ENCODE measurements at places on chromosomes 6 and 20.
A peak's percentile ranks its signal among the peaks of the same experiment; 100 is the strongest.

- peak; percentile 63 for DNase-seq
Observed at GRCh38 chr6:156395276-156395675, 381.9 kb upstream of the ARID1B start.

- no peak for DNase-seq
Observed at GRCh38 chr20:21681922-21682318, 23.5 kb upstream of the PAX1 start.

DNA sequence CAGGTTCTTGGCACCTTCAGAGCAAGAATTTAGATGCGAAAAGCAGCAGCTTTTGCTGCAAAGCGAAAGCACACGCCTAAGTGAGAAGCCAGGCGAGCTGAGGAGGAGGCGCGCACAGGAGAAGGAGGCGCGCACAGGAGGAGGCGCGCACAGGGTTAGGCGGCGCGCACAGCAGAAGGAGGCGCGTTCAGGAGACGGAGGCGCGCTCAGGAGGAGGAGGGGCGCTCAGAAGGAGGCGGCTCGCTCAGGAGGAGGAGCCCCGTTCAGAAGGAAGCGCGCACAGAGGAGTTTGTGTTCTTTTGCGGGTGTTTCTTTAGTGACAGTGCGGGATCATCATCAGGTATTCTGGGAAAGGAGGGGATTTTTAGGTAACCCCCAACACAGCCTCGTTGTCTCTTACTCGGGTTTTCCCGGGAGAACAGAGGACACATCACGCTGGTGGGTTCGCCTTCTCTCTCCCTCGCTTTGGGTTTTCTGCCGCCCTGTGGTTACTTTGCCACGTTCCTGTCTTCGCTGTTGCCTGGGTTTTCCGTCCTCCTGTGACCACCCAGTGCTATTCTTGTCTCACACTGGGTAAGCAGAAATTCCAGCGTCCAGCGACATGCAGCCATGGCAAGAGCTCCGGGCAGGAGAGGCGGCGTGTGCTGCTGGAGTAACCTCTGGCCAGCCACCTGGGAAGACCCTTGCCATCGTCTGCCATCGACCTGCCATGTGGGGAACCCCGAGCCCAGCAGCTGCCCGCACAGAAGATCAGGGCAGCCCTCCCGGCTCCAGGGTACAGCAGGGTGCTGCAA is 47.0 kb downstream of the WDR27 start:
- DNase-seq = peak; percentile 72

- no peak for DNase-seq
Observed at GRCh38 chr20:10249822-10250221, 31.2 kb downstream of the SNAP25 start.

DNA sequence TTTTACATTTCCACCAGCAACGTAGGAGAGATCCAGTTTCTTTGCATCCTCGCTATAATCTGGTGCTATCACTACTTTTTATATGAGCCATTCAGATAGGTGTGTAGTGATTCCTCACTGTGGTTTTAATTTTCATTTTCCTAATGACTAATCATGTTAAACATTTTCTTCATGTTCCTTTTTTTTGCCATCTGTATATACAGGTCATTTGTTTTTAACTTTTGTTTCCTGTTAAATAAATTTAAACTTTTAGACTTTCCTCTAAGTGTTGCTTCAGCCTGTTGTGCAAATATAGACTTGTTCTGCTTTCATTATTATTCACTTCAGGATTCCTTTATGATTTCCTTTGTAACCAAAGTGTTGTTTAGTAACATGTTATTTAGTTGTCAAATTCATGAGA is 697.4 kb downstream of the PTPRT start:
- no peak for DNase-seq

GRCh38 chr6:54710456-54710855 is 136.1 kb upstream of the FAM83B start:
- DNase-seq = no peak

GRCh38 chr6:107105511-107106116 is 9.7 kb downstream of the BEND3 start:
- no peak for DNase-seq

GRCh38 chr6:145836772-145837171 is 22.2 kb upstream of the FBXO30 start:
- DNase-seq = no peak

GRCh38 chr20:54069501-54069971 is 858 bp downstream of the BCAS1 start:
- DNase-seq = no peak

DNA sequence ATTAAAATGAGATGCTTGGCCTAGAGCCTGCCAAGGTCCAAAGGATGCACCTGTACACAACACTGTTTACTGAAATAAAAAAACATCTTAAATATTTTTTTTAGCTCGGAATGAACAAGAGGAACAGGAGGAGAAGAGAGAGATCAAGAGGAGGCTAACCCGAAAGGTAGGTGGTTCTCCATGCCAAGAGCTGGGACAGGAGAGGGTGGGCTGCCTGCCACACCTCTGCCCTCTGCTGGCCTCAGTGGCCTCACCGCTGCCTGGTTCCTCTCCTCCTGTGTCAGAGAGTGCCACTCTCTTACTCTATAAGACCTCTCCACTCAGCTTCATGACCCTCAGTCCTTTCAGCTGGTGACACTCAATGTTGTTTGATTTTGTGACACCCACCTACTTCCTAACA is 50.2 kb downstream of the TBC1D7 start:
- DNase-seq = no peak

DNA sequence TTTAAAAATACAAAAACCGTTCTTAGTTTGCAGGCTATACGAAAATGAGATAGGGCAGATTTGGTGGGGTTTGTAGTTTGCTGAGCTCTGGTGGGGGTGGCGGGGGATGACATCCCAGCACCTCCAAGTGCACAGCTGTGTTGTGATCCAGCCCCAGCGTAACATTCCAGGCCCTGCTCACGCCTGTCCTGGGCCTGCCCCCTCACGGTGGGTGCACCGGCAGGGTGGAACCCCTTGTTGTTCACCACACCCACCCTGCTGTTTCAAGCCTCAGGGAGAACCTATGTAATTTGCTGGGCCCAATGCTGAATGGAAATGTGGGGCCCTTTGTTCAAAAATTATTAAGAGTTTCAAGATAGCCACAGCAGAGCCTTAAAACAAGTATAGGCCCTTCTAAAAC is 25.0 kb downstream of the ARMC2 start:
- DNase-seq = no peak

DNA sequence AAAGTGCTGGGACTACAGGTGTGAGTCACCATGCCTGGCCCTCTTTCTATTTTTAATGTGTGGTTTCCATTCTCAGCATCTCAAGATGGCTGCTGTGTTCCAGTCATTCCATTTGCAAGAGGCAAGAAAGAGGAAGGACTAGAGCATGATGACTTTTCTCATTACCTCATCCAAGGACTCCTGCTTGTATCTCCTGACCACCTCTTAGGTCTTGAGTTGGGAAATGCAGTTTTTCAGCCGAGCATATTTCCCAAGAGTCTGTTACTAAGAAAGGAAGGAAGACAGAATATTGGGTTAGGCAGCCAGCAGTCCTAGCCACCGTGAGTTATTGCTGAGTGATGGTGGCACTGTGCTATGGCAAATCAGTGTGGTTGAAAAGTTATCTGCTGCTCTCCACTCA is 108.4 kb upstream of the INSM1 start:
- no peak for DNase-seq

GRCh38 chr20:45842169-45842812 is 8.7 kb downstream of the SNX21 start:
- DNase-seq = no peak

DNA sequence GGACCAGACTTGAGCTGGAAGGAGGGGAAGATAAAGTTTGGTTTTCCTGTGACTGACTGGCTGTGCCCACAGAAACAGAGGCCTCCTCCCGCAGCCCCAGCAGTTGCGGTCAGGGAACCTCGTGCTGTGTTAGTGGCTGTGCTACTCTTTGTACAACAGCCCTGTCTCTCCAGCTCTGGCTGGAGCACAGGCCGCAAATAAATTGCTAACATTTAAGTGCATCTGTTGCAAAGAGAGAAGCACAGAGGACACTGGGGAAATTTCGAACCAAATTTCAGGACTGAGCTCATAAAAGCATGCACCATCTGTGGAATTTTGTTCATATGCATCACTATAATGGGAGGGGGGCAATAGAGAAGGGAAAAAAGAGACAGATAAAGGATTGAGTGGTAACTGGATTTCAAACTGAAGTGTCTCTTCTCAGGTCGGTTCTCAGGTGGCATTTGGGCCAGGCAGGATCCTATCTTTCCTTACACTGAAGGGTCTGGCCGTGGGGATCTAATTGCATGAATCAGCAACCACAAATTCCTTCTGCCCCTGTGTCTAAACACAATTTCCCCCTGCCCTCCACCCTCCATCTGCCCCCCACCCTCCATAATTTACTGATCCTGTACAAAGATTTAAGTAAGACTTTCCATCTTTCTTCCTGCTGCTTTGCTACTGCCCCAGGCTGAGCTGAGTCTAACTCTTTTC is 88.9 kb upstream of the ATXN1 start:
- no peak for DNase-seq

- no peak for DNase-seq
Observed at GRCh38 chr20:33164763-33165095, 3.2 kb upstream of the BPIFA2 start.

- DNase-seq = no peak
Observed at GRCh38 chr6:88480816-88481215, 314.7 kb upstream of the CNR1 start.

GRCh38 chr6:109183109-109183650 is 87.9 kb downstream of the CEP57L1 start:
- no peak for DNase-seq

DNA sequence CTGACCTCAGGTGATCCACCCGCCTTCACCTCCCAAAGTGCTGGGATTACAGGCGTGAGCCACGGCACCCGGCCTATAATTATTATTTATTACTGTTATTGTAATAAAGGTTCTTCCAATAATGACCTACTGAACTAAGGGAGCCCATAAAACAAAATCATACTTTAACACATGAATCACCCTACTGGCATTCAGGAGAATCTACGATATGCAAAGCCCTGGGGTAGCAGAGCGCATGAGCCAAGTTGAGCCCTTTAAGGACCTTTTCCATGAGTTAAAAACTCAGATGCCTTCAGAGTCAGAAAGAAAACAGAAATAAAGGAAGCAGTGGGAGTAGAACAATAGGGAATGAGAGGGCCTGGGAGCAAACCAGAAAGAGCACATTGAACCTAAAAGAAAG is 41.5 kb downstream of the SNRPB start:
- DNase-seq = no peak

GRCh38 chr6:164252948-164253347 is 838.4 kb downstream of the QKI start:
- no peak for DNase-seq

DNA sequence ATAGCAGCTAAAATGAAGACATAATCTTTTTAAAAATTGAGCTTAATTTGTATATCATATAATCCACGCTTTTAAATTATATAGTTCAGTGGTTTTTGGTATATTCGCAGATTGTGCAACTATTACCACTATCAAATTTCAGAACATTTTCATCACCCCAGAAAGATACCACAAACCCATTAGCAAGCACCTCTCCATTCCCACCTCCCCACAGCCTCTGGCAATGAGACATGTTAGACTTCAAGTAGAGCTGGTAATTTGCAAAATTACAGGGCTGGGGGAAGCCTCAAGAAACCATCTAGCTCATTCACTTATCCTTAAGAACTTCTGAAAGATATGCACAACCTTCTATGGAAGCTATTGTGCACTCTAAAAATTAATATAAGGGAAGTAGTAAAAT is 37.2 kb downstream of the TRMT6 start:
- no peak for DNase-seq

GRCh38 chr6:101266063-101266462 is 127.4 kb upstream of the GRIK2 start:
- DNase-seq = no peak

DNA sequence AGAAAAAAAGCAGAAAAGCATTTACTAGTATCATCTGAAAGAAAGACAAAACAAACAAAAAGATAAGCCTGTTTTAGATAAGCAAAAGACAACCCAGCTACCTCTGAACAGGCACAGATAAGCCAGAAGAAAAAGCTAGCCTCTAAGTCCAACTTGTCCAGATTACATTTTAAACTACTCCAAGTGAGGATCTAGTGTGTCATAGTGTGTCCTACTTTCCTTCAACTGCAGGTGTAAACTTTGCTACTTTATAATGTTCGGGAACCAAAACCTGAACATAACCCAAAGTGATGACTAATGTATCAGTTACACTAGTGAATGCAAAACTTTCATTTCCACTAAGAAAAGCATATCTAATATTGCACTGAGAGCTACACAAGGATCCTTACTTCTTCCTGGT is 19.5 kb downstream of the ADNP start:
- no peak for DNase-seq

DNA sequence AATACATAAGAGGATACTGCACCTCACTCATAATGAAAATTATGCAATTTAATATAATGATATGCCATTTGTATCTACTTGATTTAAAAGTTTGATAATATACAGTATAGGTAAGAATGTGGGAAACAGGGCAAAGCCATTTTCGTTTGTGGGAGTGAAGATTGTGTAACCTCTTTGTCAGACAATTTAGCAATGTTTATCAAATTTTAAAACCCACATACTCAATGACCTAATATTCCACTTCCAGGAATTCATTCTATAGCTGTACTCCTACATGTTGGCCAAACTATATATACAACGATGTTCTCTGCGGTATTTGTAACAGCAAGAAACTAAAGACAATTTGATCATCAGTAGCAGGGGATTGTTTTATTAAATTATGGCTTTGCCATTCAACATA is 17.8 kb upstream of the FKBP5 start:
- DNase-seq = no peak

GRCh38 chr20:51366155-51366886 is 176.2 kb downstream of the NFATC2 start:
- DNase-seq = no peak

DNA sequence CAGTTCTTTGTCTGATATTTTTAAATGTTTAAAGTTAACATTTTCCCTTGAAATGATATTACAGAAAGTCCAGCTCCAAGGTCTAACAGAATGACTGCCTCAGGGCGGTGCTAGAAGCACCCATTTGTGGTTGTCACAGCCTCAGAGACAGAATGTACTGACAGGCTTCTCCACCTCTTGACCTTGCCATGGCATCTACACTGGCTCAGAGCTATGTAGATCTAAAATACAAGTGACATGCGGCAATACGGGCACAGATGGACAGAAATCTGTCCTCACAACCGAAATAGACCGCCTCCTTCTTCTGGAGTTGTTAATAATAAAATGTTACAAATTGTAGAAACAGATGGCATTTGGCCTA is 167.2 kb upstream of the THEMIS start:
- DNase-seq = no peak

DNA sequence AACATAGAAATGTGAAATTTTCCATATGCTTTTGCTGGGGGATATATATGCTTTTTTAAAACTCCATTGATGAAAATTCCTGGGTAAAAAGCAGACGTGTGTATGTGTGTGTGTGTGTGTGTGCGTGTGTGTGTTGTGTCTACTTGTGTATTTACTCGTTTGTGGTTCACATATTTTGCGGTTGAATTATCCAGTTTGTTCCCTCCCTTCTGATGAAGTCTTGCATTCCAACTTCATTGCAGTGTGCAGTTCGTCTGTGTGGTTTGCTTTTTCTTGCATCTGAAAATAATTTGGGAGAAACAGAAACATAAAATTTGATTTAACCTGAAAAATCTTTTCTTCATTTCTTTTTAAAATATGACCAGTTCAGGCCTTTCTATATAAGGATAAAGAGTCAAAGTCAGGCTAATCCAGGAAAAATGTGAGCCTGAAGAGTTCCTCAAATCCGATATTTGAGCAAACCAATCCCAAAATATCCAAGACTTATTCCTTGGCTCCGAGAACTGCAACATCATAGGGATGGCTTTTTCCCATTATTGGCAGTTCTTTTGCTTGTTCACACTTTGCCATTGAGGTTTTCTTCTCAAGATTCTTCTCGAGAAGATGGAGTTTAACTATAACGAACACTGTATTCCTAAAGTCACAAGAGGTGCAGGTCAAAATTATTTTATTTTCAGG is 202.2 kb upstream of the CCN2 start:
- DNase-seq = no peak

Measured in activated naive CD4-positive, alpha-beta T cell treated with Interleukin-2 at 50 U/mL for 16 hours (primary cell).